CD4-positive, alpha-beta T cell treated with Interleukin-4 for 4 hours (primary cell): ENCODE measurements at places on chromosomes 5 and 9.

GRCh38 chr9:105376893-105377292, 70.9 kb upstream of the FSD1L start:
- no peak for DNase-seq

GRCh38 chr5:38101897-38102296, 156.5 kb upstream of the EGFLAM start:
- DNase-seq: no peak

DNA sequence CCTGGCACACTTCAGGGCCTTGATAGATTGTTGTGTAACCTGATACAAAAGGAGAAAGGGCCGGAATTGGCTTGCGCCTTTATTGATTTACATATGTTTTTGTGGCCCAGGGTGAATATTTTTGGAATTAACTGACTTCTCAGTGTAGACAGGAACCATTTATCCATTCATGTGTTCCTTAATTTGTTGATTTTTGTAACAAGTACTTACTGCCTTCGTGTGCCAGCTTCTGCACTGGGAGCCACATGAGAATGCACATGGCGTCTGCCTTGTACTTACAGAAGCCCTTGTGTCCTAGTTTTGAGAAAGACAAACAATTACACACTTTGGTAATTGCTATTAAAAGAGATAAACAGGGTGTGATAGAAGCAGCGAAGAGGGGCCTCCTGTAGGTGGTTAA, 26.4 kb downstream of the EHMT1 start:
- no peak for DNase-seq

GRCh38 chr5:149666212-149666852, 63.8 kb upstream of the PPARGC1B start:
- DNase-seq: no peak

DNA sequence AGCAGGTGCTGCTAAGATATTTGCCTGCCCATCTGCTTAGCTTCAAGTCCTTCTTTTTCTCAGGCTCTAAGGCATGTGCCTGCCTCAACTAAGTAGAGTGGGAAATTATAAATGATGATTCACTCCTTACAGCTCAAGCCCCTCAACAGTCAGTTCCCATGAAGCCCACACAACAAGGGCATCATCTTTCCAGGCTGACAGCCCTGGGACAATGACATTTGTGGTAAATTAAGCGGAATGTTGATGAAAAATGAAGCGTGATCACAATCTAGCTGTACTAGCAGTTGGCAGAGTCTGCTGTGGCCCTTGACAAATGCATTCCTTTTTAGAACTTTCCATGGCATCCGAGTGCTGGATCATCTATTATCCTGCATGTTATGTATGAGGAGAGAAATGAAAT, 548.6 kb downstream of the KIF4B start:
- no peak for DNase-seq

DNA sequence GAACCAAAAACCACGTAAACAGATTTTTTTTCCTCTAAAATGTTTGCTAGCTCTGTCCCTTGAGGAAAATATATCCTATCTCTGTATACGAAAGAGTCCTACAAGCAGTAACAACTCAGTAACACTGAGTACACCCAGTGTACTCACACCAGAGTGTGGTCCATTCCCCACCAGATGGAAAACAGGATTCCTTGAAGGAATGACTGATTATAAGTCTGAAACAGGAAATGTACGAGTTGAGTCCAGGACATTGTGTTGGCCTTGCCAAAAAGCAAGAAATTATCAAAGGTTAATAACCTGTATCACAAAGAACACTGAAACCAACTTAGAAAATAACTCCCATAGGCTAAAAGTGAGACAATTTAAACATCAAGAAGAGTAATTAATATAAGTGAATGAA, 20.4 kb downstream of the GOLPH3 start:
- DNase-seq: no peak

DNA sequence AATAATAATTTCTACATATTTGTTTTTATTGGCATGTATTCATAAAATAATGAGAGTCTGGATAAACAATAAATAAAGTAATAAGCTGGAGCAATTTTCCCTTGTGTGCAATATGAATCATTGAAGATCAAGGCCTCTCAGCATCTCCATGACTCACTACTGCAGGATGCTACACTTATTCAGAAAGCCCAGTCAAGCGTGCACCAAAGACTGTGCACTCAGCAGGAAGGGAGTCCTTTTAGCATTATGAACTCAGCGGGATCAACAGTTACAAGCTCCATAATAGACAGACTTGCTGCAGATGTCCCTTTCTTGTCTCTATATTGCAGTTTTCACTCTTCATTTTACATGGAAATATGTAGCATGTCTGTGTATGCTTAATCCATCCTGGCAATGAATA, 485.3 kb downstream of the CDH9 start:
- DNase-seq: no peak

GRCh38 chr5:109329333-109330237, 80.2 kb downstream of the PJA2 start:
- DNase-seq: no peak

- DNase-seq: no peak
Measured at GRCh38 chr5:108238936-108239887, 142.7 kb downstream of the FBXL17 start.

DNA sequence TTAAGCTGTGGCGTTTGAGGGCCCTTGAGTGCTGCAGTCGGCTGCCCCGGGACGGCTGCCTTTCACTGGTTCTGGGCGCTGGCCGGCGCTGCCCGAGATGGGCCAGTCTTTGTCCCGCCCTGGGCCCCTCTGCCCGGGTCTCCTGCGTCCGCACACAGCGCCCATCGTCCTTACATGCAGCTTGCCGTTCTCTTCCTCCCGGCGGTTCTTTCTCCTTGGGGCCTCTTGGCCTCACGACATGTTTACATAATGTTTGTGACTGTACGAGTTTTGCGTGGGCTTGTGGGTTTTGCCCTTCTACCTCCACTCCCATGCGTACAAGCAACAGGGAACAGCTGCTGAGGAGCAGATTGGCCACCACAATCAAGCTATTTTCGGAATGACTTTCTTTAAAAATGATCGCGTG, 618 bp downstream of the TNPO1 start:
- peak; percentile 21 for DNase-seq

DNA sequence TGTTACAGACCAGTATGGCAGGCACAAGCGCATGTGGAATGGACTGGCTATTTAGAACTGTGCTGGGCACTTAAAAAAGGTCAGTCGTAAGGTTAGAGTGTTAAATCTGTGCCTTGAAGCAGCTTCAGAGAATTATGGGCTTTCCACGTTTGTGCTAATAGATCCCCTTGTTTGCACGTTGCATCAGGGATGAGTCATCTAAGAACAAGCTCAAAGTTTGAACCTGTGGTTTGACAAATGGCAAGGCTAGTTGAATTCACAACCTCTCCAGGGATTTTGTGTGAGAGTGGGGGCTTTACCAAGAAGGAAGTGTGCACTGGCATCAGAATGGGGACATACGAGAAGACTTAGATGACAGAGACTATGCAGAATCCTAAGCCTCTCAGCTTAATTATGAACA, 249.6 kb downstream of the IRX1 start:
- no peak for DNase-seq

DNA sequence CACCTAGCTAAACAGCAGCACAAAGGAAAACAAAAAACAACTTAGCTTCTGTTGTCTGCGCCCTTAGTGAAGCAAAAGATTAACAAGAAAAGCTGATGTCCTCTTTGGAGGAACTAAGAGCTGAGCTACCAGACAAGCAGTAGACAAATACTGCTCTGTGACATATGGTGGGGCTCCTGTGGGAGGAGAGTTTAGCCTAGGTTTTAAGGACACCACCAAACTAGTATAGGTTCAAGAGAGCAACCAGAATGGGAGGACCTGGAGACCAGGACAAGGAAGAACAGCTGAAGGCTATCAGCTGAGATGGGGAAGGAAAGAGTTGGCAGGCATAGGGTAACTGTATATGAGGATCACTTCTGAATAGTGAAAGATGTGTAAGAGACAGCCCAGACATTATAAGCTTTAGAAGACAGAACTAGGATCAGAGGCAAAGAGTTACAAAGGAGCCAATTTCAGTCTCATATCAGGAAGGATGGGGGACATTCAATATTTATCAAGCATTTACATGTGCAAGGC, 27.2 kb downstream of the FBXW2 start:
- no peak for DNase-seq

DNA sequence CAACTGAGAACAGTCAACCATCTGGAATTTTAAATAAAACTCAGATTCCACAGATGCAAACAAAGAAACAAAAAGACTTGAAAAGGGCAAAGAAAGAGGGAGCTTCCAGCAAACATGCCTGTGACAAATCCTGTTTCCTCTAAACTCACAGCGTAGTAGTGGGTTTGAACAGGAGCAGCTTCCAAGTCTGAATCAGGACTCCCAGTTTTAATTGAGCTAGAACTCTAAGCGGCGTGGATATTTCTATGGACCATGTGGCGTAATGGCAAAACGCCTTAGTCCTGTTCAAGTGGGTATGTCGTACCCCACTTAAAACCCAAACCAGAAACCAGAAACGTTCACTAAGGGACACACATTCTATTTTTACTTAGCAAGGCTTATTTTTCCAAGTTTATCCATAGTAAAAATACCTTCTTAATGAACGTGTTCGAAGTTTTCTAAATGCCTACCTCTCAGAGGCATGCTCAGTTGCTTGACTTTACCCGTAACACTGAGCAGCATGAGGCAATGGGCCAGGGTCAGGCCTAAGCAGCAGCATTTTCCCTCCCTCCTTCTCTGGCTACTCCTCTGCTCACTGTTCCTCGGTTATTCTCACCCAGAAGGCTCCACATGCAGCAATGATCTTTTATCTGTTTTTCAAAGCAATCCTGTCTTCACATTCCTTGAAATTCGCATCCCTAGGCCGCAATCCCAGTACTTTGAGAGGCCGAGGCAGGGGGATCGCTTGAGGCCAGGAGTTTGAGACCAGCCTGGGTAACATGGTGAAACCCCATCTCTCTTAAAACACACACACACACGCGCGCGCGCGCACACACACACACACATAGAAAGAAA, 77.9 kb downstream of the FNBP1 start:
- DNase-seq: no peak

DNA sequence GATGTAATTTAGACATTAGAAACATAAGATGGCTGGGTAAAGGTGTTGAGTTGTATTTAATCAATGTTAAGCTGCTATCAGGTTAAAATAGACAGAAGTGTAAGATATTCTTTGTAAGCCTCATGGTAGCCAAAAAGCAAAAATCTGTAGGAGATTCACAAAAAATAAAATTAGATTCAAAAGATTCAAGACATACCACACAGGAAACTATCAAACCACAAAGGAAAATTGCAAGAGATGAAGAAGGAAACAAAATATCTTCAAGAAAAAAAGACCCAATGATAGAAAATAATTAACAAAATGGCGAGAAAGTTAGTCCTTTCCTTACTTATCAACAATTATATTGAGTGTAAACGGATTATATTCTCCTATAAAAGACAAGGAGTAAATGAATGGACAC, 15.3 kb downstream of the XRCC4 start:
- DNase-seq: peak; percentile 14

DNA sequence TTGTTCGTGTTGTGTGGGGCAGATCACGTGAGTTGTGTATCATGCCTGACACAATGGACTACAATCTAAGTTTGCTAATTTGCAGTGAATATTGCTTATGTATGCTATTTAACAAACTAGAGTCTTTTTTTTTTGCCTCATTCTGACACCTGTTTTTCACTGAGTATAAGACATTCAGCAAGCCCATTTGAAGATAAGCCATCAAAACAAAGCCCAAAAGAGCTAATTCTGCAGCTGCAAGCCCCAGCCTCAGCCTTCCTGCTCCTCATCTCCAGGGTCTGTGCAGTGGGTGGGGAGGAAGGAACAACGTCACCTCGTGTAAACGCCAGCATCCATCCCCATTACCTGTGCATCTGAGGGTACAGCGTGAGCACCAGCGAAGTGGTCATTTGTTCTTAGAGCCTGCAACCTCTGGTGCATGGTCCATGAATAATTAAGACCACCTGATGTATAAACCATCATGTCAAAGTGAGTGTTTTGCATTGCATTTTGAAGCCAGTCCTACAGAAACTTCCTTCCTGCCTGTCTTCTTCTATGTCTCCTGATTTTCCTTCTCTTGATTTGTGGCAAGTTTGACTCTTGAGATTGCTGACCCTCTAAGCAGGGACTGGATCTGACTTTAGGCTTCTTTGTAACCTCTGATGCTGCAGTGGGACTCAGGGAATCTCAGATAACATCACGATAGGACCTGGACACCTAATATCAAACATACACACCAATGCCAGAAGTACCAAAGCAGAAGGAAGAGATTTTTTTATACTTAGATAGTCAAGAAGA, 73.2 kb downstream of the FGF1 start:
- DNase-seq: no peak

GRCh38 chr9:98472216-98472615, 216.8 kb upstream of the TBC1D2 start:
- no peak for DNase-seq

- DNase-seq: no peak
Measured at GRCh38 chr5:84378961-84379360, 5.7 kb downstream of the EDIL3 start.

GRCh38 chr9:12702160-12702758, 9.1 kb downstream of the TYRP1 start:
- DNase-seq: no peak
